ENCODE measurements at places on chromosomes 12 and 14. TPM values are rescaled to one million over a fixed set of nuclear protein-coding genes. Genes with fewer than 3 reads are reported as not detected.

DNA sequence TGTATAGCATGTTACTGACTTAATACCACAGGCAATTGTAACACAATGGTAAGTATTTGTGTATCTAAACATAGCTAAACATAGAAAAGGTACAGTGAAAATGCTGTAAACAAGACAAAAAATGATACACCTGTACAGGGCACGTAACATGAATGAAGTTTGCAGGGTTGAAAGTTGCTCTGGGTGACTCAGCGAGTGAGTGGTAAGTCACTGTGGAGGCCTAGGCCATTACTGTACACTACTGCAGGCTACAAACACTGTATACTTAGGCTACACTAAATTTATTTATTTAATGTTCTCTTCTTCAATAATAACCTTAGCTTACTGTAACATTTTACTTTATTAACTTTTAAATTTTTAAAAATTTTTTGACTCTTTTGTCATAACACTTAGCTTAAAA is 158.4 kb downstream of the IPO8 start:
- DNase-seq: no peak

- DNase-seq: no peak
Measured at GRCh38 chr14:88196116-88196890, 126.8 kb downstream of the KCNK10 start.

DNA sequence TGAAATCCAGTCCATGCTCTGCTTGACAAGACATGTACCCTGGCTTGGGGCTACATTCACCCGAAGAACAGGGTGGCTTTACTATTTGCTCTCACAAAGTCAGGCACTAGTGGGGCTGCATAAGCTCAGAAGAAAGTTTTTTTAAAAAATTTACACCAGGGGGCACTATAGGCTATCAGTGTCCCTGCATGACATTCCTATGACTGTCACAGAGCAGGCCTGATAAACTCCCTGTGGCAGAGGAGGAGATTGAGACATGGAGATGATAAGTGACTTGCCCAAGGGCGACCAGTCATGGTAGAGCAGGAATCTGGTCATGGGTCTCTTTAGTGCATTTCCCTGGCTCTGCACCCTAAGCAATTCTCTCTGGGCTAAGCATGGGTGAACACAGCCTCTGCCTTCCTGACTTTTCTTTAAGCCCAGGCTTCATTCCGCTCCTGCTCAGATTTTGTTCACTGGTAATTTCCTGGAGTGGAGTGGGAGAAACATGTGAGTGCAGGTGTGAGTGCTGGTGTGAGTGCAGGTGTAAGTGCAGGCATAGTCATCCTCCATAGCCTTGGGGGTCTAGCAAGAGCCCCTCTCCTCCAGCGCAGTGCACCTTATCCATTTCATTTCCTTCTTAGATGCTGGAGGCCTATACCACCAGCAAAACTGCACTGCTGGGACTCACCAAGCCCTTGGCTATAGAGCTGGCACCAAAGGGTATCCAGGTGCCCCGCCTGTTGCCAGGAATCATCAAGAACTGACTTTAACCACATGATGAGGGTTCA is 91.6 kb downstream of the DHRS2 start:
- no peak for DNase-seq

DNA sequence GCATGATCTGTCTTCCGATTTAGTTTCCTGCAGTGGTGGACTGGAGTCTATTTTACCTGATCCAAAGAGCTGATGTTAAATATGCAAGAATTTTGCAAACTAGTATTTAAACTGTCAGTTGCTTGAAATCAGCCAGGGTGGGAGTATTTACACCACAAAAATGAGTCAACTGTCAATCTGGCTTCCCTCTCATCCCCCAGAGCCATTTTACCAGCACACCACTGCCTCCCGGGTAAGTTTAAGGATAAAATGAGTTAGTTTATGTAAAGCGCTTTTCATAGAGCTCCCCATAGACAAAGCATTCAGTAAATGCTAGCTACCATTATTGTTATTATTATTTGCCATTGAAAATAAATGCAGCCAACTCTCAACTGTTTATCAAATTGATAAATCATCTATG is 106.3 kb upstream of the FRMD6 start:
- DNase-seq: no peak

Gene KRT3
- total RNA-seq: not detected

Data from activated naive CD4-positive, alpha-beta T cell treated with anti-CD3 and anti-CD28 coated beads, Interleukin-2, amount 50 U/mL, for 72 hours (primary cell).